Activated CD4-positive, alpha-beta T cell treated with anti-CD3 and anti-CD28 coated beads, Interleukin-2, amount 50 U/mL, for 16 hours (primary cell): ENCODE measurements at places on chromosomes 3 and 15.

DNA sequence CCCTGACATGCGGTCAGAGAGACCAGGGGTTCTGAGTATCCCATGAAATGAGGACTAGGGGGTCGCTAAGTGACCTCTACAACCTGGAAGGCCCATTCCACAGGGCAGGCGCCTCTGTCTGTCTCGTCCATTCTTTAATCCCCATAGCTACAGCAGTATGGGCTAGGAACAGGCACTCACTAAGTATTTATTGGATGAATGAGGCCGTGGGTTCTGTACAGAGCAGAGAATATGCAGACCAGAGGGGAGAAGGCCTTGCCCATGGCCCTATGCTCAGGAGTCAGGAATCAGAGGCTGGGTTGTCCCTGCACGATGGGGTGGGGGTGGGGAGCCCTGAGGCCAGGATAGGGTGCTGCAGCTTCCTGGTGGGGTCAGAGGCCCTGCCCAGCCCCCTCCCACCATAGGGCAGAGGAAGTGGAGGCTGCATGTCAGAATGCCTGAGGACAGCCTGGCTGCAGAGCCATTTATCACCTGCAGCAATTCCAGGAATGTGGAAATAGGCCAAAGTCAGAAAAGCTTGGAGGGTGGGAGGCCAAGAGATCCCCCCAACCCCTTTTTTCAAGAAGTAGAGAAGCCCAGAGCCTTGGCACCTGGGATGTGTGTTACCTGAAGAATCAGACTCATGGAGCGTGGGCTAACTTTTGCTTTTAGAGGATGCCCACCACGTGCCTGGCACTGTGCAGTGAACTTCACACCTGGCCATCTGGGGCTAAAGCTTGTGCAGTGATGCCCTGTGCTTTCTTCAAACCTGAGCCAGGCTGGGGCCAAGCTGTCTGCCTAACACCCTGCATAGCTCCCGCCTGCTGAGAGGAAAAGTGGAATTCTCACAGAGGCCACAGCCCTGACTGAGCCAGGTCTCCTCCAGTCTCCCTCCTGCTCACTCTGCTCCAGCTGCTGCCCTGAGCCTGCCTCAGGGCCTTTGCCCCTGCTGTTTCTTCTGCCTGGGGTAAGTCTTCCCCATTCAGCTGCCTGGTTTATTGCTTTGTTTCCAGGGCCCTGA is 109.4 kb downstream of the WNT7A start:
- DNase-seq, result no peak

- no peak for DNase-seq
Measured at GRCh38 chr3:72453706-72454105, 394.5 kb downstream of the SHQ1 start.

DNA sequence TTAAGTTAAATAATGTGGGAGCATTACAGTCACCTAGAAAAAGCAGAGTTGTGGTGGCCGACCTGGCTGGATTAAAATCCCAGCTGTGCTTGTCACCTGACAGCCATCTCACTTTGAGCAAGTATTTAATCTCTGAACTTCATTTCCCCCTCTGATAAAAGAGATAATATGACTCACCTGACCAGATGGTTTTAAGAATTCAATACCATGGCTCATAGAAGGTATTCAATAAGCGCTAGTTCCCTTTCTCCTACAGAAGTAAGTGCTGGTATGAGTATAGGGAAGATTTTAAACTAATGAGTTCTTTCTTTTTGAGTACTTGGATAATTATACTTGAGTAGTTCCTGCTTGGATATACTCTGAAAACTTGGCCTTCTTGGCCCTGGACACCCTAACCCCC is 325.5 kb downstream of the IL5RA start:
- DNase-seq, result no peak

GRCh38 chr3:51375571-51375970 is 9.5 kb upstream of the MANF start:
- DNase-seq, result no peak

DNA sequence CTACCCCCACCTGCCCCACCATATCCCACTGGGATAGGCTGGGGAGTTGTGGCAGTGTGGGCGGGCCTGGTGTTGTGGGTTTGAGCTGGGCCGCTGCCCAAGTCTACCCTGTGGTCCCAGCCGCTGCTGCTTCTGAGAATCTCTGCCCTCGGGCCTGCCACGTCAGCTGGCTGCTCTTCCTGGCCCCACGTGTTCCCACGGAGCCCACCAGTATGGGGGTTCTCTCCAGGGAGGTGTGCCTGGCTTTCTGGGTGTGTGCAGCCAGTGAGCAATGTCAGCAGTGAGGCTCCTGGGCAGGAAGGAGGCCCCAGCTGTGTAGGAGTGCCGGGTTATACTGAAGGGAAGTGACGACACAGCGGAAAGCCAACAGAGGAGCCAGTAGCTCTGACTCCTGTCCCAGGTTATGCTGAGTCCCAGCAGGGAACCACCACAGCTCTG is 10.5 kb downstream of the GNAI2 start:
- DNase-seq, result peak; percentile 92

DNA sequence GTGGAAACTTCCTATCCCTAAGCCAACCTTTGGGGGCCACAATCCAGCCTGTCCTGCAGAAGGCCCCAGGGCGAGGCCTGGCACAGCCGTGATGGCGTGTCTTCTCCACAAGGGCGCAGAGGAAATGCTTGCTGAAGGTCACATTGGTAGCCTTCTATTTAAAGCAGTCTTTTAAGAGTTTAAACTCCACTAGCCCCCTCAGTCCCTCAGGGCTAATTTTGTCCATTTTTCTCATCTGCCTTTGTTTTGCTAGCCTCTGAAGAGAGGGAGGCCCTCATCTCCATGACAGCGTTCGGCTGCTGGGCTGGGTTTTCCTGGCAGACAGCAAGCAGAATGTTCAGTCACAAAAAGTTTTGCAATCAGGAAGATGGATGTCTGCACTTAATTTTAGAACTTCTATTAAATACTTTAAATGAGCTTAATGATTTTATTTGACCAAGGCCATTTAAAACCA is 40.8 kb downstream of the RARB start:
- DNase-seq, result no peak

GRCh38 chr3:127566833-127567232 is 23.7 kb downstream of the TPRA1 start:
- no peak for DNase-seq

GRCh38 chr3:156631323-156631722 is 43.1 kb upstream of the TIPARP start:
- DNase-seq, result no peak

- DNase-seq, result no peak
Measured at GRCh38 chr3:104846270-104846669, 520.4 kb upstream of the ALCAM start.

GRCh38 chr15:41735046-41735445 is 39.2 kb upstream of the MAPKBP1 start:
- no peak for DNase-seq

DNA sequence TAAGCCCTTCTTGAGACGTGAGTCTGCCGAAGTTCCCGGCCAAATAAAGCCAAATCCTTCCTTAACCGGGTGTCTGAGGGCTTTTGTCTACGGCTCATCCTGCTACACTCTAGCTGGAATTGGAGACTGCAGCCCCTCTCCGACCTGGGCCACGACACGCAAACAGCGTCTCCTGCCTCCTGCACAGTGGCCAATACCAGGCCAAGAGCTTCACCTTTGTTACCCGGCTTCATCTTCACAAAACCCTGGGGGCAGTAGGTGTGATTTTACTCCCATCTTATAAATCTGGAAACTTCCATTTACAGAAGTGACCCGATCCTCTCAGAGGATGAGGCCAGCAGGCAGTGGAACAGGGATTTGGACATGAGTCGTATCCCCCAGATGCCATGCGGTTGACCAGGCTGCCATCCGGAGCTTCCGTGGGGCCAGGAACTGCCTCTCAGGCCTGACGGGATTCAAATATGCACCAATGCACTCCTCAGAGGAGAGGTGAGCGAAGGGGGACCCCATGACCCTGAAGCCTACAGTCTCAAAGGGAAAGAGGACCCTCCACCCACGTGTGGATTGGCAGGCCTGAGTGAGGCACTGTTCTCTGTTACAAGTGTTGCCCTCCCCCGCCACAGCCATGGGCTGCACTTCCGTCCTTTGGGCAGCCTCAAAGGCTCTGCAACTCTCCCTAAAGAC is 53.2 kb upstream of the KLF13 start:
- DNase-seq, result no peak

GRCh38 chr15:51828621-51829375 is 655 bp upstream of the TMOD3 start:
- DNase-seq, result no peak

- no peak for DNase-seq
Measured at GRCh38 chr3:108393128-108393900, 97.0 kb downstream of the HHLA2 start.

DNA sequence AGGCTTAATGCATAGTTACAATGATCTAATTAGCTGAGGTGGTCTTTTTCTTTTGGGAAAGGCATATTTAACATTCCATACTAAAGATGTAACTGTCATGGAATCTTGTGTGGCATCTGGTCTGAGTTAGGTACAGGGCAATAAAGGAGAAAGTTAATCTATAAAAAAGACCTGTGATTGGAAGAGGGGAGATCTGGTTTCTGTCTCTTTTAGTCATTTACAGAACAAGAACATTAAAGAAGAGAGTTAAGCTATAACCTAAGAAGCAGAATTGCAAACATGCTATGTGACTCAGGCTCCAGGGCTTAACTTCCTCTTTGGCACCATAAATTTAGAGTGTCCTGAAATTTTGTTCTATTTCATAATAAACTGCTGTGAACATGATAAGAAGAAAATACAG is 47.2 kb upstream of the MME start:
- DNase-seq, result no peak

DNA sequence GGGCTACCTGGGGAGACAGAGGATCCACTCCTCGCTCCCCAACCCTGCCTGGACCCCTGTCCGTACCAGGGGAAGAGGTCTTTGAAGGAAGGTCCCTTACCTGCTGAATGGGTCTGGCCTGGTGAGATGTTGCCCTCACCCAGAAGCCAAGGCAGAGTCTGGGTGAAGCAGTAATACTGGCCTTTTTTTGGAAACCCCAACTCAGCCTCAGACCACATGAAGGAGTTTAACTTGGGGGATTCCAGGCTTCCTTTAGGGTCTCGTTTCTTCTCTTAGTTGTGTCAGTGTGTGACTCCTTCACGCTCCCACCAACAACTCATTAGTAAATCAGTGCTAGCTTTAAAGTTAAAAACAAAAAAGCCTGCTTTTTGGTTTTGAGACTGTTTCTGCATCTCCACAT is 45.6 kb downstream of the RTP1 start:
- DNase-seq, result no peak

DNA sequence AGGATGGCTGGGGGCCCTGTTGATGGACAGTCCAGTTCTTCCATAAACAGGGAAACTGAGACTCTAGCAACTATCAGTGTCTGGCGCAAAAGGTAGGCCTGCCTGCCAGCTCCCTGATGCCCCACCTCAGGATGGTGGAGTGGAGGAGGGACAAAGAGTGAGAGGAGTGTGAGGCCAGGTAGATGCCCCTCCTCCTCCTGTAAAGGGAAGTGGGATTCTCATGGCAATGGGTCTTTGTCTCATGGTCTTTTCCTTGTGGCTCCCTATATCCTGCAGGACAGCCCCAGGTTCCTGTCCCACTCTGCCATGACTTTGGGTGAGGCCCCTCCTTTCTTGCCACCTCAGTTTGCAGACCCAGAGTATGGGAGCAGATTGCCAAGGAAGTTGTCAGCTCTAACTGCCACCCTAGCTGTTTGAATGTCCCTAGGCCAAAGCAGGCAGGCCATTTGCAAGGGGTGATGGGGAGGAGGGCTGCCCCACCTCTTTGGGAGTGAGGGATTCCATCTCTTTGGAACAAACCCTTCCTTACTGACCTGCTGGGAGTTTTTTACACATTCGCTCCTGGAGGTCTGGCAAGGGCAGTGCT is 2.8 kb upstream of the DNAH1 start:
- no peak for DNase-seq

- DNase-seq, result no peak
Measured at GRCh38 chr3:141335531-141336061, 32.7 kb upstream of the ZBTB38 start.

DNA sequence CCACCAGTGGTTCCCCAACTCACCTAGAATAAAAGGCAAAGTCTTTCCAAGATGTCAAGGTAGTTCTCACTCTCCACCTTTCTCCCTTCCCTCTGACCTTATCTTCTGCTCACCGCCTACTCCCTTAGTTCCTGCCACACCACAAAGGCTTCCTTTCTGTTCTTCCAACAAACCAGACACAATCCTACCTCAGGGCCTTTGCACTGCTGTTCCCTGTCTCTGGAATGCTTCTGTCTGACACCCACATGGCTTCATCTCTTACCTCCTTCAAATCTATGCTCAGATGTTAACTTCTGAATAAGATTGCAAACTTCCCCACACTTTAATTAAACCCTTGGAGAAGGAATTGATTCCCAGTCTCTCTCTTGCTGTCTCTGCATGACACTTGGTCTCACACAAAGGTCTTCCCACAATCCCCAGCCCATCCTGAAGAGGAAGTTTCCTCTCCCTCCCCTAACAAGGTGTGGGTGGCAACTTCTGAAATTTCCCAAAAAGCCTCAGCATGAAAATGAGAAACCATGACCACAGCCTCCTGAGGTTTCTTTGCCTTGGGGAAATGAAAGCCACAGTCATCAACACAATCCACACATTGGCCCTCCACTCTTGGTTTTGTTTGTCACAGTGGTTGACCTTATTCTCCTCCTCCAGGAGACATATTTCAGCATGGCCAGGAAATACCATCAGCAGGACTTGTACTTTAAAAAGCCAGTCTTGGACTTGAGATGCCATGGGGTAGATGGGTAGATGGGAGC is 3.0 kb upstream of the RYK start:
- peak; percentile 23 for DNase-seq

- DNase-seq, result no peak
Measured at GRCh38 chr3:160053048-160053391, 64.4 kb downstream of the IL12A start.

DNA sequence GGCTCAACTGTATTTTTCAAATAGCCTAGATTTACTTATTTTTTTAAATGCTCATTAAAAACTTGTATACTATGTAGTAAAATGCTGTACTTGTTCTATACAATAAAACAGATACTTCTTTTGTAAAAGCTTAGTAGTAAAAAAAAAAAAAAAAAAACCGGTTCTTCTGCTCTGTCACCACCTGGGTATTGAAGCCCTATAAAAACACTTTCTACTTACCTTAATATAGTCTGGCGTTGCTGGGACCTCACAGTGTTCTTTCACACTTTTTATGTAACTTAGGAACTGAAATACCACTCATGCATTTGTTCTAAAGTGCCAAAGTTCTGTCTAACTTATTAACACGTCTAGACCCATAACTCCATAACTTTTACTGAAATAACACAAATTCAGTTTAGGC is 61.4 kb downstream of the TASOR start:
- DNase-seq, result no peak

DNA sequence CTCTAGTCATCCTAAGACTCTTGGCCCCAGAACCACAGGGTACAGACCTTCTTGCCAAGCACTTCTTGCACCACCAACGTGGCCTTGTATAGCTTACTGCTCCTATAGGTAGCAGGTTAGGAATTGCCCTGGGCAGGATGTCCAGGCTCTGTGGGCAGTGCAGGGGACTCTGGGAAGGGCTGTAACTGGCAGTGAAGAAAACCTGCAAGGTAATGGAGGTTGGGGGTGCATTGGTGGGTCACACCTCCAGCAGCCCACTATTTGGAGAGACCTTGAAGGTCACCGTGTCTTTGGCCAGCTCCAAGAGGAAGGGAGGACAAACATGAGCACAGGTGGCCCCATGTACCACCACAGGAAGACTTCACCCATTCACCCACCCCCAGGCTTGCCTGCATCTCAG is 21.3 kb upstream of the XYLB start:
- DNase-seq, result no peak
